ENCODE measurements at places on chromosomes 3 and 15.
A peak's percentile ranks its signal among the peaks of the same experiment; 100 is the strongest.

- no peak for DNase-seq
Measured at GRCh38 chr3:98534734-98535133, 3.0 kb downstream of the GPR15 start.

- DNase-seq = no peak
Measured at GRCh38 chr15:44775953-44776352, 39.6 kb downstream of the TRIM69 start.

DNA sequence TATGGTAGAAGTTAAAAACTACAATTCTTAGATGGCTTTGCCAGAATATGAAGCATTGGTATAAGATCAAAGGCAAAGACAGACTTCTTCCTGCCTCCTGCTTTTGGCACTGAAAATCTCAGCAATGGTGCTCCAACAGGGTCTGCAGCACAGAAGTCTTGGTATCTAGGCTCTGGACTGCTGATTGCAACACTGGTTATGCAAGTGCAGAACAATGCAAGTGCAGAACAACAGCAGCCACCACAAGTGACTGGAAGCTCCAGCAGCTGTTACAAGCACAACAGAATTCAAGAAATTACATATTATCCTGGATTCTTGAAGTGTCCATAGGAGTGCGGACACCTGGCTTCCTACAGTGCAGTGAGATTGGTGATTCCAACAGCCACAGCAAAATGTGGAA lies 33.7 kb downstream of the ZBTB20 start:
- no peak for DNase-seq

- DNase-seq = no peak
Measured at GRCh38 chr3:194485468-194485880, 1.3 kb downstream of the ATP13A3 start.

GRCh38 chr15:60054472-60054871 lies 50.4 kb downstream of the FOXB1 start:
- DNase-seq = no peak

DNA sequence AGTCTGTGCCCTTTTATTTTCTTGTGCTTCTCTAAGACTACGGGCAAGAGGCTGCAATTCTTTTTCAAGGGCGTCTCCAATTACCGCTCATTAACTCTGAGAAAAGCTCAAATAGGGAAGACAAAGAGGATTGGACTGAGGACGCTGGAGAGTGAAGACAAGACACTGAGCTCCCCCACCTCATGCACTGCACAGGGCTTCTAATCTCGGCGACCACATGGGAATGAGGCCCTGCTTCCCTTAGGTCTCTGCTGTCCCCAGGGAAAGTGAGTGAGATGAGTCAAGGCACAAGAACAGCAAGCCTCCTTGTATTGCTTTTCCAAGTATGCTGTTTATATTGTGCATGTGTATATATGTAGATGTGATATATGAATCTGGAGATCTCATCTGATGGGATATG lies 392.2 kb upstream of the CFAP20DC start:
- no peak for DNase-seq

DNA sequence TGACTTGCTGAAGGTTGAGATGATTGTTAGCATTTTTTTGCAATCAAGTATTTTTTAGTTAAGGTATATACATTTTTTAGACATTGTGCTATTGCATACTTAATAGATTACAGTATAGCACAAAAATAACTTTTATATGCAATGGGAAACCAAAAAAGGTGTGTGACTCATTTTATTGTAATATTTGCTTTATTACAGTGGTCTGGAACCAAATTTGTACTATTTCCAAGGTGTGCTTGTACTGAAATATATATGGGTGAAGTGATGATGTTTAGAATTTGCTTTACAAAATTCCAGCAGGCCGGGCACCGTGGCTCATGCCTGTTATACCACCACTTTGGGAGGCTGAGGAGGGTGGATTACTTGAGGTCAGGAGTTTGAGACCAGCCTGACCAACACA lies 29.1 kb upstream of the TBC1D23 start:
- no peak for DNase-seq

DNA sequence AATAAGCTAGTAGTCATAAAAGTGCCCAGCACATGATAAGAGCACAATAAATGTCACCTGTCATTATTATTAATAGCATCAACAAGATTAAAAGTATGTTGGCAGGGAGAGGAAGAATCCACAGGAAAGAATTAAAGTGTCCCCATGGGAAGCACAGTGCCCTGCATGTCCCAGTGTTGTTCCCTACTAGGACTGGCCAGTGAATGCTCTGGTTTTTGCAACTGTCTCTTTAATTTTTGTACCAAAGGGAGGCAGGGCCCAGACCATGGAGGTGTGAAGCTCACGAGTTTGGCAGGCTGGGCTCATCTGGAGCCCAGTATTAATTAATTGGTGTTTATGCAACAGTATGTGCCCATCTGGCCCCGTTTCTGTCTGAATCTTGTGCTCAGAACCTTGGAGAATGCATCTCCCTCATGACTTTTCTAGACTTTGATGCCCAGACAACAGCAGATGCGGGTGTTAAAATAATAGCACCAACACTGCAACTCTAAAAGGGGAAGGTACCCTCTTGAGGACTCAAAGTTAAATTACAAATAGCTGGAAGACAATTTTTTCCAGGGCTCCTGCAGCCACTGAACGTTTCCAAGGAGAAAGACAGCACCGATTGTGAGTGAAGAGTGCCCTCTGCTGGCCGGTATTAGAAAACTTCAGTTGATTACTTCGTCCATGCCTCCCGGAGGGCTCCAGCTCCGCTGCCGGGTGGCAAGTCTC lies 71.9 kb upstream of the SPATA12 start:
- DNase-seq = no peak

DNA sequence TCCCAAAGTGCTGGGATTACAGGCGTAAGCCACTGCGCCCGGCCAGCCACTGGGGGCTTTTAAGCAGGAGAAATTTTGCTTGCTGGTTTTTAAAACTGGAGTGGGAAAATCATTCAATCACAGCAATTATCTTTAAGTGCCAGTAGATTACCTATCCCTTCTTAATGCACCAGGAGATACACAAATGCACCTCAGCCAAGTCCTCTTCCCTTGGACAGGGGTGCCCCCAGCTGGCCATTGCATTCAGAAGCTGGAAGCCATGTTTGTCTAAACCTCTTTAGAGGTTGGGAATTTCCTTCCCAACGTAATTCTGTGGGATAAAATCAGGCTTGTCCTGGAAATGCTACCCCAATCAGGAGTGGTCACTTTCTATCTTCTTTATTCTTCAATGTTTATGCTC lies 26.6 kb downstream of the MIX23 start:
- peak; percentile 28 for DNase-seq

DNA sequence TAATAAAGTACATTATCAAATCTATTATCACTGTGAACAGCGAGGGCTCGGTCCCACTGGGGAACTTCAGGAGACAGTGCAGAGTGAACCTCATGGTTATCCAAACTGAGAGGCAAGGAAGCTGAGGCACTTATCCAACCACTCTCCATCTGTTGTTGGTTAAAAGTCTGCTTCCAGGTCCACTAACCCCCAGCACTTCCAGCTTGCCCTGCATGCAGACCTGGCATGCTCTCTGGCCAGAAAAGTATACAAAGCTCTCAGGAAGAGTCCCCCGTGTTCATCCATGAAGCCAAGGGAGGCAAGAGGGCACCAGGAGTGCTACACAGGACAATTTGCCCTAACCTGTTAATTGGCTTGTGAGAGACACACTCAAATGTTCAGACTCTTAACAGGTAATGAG lies 36.0 kb downstream of the FBN1 start:
- no peak for DNase-seq

- no peak for DNase-seq
Measured at GRCh38 chr3:57911593-57911992, 96.6 kb upstream of the FLNB start.

- no peak for DNase-seq
Measured at GRCh38 chr3:134350266-134350665, 24.0 kb downstream of the AMOTL2 start.

- no peak for DNase-seq
Measured at GRCh38 chr3:125141596-125142419, 70.7 kb downstream of the SLC12A8 start.

DNA sequence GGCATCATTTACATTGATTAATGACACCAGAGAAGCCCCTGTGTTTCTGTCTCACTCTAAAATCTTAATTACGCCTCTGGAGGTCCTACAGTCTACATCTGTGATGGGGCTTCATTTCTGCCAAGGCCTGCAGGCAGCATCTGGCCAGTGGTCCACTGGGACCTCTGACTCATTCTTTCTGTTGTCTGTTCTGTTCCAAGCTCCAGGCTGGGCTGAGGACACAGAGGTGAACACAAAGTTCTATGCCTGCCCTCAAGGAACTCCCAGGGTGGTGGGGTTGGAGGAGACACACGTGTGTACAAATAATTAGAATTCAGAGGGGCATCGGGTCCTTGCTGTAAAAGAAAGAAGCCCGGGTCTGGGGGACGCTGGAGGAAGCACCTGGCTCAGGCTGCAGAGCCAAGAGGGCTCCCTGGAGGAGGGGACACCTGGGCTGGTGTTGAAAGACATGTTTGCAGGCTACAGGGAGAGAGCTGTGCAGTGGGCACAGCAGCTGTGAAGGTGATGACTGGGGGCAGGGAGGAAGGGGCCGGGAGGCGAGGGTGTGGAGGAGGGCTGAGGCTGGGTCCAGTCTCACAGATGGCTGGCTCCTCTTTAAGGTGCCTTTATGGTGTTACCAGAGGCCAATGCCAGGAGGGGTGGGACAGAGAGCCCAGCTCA lies 103.3 kb upstream of the PRR23E start:
- DNase-seq = no peak

DNA sequence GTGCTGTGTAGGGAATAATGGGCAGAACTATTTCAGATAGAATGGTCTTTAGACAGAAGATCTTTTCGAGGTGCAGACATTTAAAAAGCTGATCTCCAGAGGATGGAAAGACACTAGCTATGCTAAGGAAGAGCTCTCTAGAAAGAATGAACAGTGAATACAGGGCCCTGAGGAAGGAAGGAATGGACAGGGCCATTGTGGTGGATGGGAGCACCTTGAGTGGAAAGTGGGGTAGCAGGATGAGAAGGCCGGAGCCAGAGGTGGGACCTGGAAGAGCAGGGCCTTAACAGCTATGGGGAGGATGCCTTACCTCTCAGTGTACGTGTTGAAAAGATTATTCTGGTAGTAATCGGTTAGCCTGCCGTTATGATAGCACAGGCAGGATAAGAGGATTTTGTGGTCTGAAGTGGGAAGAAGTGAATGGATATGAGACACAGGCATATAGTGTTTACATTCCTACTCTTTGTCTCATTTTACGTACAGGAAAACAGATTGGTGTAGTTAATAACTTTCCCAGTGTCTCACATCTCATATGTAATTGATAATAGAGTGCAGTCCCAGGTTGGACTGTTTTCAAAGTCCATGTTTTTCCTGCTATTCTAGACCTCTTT lies 172.4 kb downstream of the KLHL25 start:
- DNase-seq = no peak

- no peak for DNase-seq
Measured at GRCh38 chr3:52221563-52222318, 3.7 kb downstream of the TLR9 start.

Data from Panc1 (cell line).